ENCODE measurements at places on chromosomes 7 and 10.

- no peak for DNase-seq
Observed at GRCh38 chr10:79498291-79498829, 14.0 kb upstream of the EIF5AL1 start.

GRCh38 chr10:26887611-26888215 is 27.0 kb upstream of the ABI1 start:
- DNase-seq: no peak

GRCh38 chr10:80070057-80070456 is 8.4 kb upstream of the TMEM254 start:
- DNase-seq: no peak

DNA sequence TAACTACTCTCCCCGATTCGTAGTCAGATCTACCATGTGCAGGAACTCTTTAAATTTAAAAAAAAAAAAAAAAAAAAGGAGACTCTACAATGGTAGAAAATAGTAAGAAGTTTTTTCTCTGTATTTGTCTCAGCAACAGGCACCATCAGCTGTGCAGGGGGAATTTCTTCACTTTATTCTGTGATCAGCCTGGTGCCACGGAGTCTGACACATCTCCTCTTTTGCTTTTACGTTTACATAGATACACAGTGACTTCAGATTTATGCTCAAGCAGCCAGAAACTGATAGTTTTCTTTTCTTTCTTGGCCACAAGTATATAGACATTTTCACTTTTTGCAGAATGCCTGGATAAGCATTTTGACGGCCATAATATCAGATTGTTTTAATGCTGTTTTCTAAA is 190.6 kb upstream of the AKR1E2 start:
- DNase-seq: no peak

DNA sequence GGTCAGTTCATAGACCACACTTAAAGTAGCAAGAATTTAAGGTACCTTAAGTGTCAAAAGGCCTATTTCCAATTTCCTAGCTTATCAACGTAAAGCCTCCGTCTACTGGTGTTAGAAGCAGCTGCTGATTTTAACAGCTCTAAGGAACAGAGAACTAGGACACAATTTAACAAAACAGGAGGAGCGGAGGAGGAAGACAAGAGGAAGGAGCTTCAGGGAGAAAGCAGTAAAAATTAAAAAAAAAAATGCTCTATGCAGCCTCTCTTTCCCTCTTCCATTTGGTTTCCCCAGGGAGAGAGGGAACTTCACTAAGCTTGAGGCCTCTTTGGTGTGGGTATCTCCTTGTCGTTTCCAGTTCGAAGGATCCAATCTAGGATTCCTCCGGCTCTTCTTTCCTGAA is 22.7 kb downstream of the ARHGAP21 start:
- no peak for DNase-seq

DNA sequence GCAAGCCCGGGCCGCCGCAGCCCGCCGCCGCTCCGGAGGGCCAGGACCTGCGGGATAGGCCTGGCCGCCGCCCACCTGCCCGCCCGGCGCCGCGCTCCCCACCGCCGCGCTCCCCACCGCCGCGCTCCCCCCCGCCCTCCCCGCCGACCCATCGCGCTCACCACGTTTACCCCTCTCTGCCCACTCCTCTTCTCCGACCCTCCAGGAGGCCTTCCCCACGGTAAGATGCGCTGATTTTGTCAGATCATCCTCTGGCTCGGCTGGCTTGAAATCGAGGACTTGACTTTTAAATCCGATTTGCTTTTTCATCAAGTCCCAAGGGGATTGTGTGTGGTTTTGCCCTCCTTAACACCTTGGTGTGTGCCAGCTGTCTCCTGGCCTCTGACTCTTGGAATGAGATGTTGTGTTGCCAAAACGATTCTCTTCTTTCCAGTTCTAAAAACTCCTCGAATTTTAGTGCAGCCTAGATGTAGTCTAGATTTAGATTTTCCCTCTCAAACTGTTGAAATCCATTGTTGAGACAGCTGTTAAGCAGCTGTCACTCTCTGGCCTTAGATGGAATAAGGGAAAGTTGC is 738 bp downstream of the POM121 start:
- no peak for DNase-seq

Measured in GM12891 (cell line).